ENCODE measurements at places on chromosomes 11 and 22. TPM values are rescaled to one million over a fixed set of nuclear protein-coding genes. Genes with fewer than 3 reads are reported as not detected.

DNA sequence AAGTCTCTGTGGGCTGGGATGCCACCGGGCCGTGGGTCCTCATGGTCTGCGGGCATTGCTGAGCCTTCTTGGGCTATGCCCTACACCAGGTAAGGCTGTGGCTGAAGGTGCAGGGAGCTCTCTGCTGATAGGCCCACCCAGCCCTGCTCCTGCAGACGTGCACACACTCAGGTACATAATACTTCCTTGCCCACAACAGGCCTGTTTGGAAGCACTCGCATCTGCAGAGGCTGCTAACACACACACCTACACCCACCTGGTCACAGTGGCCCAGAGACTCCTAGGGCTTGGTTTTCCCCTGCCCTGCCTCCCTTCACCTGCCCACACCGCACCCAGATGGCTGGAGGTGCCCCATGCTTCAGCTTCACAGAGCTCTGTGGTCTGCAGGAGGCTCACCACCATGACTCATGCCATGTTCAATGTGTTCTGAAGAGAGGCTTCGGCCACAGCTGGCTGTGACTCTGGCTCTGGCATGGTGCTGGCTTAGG, 72.8 kb upstream of the KCNQ1OT1 start:
- no peak overlapping the region for H3K4me3 ChIP-seq
- no peaks in the 10 kb centered on the region for H3K36me3 ChIP-seq
- peaks cover 13% of the 10 kb centered on the region for H3K4me1 ChIP-seq
- no peaks in the 10 kb centered on the region for H3K27me3 ChIP-seq
- no peak overlapping the region for H3K27ac ChIP-seq
- DNase-seq = peak; percentile 57

- no peak for DNase-seq
- no peaks in the 10 kb centered on the region for H3K27me3 ChIP-seq
- no peak overlapping the region for H3K27ac ChIP-seq
- H3K36me3 ChIP-seq = no peaks in the 10 kb centered on the region
- H3K4me3 ChIP-seq = no peak overlapping the region
Observed at GRCh38 chr11:46290011-46290410, 12.5 kb downstream of the CREB3L1 start.

GRCh38 chr11:119974467-119974866, 163.4 kb downstream of the TRIM29 start:
- no peaks in the 10 kb centered on the region for H3K4me1 ChIP-seq
- DNase-seq = no peak
- H3K27ac ChIP-seq = no peak overlapping the region
- no peak overlapping the region for H3K4me3 ChIP-seq

DNA sequence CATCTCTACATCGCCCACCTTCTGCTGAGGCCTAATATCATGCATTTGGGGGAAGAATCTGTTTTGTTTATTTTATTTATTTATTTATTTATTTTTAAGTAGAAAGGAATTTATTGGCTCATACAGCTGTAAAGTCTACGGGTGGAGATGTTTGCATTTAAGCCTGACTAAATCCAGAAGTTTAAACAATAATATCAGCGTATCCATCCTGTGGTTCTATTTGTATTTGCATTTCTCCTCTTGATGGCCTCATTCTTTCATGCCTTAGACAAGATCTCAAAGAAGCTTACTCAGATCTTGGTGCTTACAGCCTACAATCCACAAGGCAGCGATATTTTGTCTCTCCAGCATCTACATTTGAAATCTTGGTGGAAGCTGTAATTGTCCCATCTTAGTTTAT, 67.1 kb upstream of the CARD18 start:
- H3K27me3 ChIP-seq = no peaks in the 10 kb centered on the region
- H3K4me3 ChIP-seq = no peak overlapping the region
- H3K36me3 ChIP-seq = no peaks in the 10 kb centered on the region
- no peak for DNase-seq

- DNase-seq = no peak
- no peaks in the 10 kb centered on the region for H3K4me1 ChIP-seq
- H3K36me3 ChIP-seq = no peaks in the 10 kb centered on the region
- no peak overlapping the region for H3K4me3 ChIP-seq
Observed at GRCh38 chr22:37994049-37994448, 9.7 kb upstream of the SOX10 start.

DNA sequence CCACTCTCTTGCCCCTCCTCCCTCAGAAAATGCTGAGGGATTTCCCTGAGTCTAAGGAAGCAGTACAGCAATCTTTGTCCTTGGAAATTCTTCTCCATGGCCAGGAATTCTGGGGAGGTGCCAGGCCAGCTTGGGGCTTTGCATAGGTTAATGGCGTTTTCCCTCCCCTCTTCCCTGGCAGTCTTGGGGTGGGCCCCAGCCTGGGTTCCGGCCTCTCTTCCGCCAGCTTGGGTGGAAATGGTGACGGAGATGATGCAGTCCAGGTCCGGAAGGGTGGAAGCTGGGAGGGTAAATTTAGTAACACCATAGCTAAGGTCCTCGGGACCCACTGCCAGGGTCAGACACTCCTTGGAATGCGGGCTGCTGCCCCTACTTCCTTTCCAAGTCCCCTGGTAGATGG, 5.0 kb downstream of the PHLDB1 start:
- no peaks in the 10 kb centered on the region for H3K36me3 ChIP-seq
- peaks cover 12% of the 10 kb centered on the region for H3K27me3 ChIP-seq

- H3K27me3 ChIP-seq = no peaks in the 10 kb centered on the region
- no peak overlapping the region for H3K4me3 ChIP-seq
- no peak overlapping the region for H3K27ac ChIP-seq
- no peak for DNase-seq
Observed at GRCh38 chr11:37907436-37908218, 1309.6 kb upstream of the RAG2 start.

DNA sequence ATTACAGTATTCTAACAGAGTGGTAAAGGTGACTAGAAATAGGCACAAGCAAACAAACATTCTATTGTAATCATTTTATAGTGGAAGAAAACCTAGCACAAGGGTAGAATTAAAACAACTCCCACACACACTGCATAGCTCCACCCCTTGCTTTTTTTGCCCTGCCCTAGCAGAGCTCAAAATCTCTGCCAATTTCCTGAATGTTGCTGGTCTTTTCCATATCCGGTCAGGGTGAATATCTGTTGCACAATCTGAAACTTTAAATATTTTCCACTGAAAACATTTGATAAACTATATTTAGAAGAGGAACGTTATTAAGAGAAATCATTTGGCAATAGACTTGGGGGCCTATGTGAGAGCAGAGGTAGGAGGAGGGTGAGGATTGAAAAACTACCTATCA, 2.7 kb downstream of the SPA17 start:
- no peak overlapping the region for H3K4me3 ChIP-seq
- H3K36me3 ChIP-seq = peaks cover 2% of the 10 kb centered on the region
- peaks cover 22% of the 10 kb centered on the region for H3K4me1 ChIP-seq
- H3K27me3 ChIP-seq = no peaks in the 10 kb centered on the region
- H3K27ac ChIP-seq = no peak overlapping the region
- no peak for DNase-seq

The MAP6 gene
- 0.05 TPM for total RNA-seq
